ENCODE measurements at places on chromosomes 7 and 10.

- no peak for DNase-seq
Observed at GRCh38 chr10:65907199-65907712, 1018.6 kb upstream of the LRRTM3 start.

DNA sequence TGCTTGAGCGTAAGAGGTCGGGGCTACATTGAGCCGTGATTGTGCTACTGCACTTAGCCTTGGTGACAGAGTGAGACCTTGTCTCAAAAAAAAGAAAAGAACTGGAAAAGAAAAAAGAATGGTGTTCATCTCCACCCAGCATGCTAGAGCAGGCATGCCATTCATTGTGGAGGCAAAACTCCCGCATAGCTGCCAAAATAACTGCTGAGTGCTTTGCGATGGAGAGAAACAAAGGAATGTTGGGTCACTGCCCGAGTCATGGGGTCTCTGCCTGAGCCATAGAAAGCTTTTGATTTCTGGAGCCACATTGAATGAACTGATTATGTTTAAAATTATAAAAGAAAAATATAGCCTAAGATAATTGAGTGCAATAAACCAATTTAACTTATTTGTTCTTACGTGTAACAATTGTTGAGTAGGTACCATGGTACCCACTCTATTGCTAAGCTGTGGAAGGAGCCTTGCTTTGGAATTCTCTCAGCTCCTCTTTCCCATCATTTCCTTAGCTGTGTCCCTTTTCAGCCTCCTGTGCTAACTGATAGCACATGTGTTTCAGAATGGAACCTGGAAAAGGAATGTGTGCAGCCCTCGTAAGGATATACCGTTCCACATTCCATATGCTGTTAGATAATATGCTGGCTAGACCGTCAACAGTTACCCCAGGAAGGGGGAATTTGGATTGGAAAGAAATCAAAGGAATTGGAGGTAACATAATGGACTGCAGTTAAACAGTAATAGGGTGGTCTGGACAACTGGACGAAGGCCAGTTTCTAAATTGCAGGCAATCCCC is 99.0 kb downstream of the KIAA1217 start:
- DNase-seq: no peak

DNA sequence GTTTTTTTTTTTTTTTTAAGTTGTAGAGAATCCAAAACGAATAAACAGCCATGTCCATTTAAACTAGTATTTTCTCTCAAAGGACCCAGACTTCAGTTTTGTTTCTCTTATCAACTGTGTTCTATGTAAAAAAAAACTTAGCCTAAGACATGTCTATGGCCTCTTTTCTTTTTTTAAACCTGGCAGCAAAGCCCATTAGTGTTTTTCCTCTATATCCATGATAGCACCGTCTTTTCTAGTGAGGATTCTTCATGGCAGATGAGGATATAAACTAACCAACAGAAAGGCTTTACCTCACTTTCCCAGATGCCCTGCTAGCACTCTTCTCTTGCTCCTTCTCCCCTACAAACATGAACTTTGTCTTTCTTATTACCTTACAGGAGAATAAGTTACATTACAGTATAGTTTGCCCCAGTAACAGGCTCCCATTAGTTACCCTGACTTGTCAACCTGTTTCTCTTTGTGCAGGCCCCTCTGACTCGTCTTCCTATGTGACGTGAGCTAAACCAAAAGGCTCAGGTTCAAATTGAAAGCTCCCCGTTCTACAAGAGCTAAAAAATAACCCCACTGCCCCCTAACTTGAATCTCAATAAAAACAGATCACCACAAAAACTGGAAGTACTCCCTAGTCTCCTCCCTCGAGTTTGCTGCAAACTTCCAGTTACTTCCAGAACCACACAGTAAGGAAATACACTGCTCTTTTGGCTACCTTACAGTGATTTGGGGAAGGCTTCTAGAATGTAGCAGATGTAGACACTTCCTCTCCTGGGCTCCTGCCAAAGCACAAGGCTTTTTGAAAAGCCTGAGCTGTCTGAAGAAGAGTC is 20.1 kb downstream of the P4HA1 start:
- peak; percentile 49 for DNase-seq

GRCh38 chr7:41203542-41203941 is 499.3 kb downstream of the INHBA start:
- DNase-seq: no peak

- no peak for DNase-seq
Observed at GRCh38 chr10:122404576-122404975, 30.1 kb downstream of the PLEKHA1 start.

- DNase-seq: no peak
Observed at GRCh38 chr10:49651039-49651835, 28.2 kb upstream of the C10orf53 start.

- DNase-seq: no peak
Observed at GRCh38 chr7:158164101-158165095, 423.2 kb downstream of the PTPRN2 start.

- no peak for DNase-seq
Observed at GRCh38 chr7:39085189-39085588, 107.5 kb downstream of the POU6F2 start.

DNA sequence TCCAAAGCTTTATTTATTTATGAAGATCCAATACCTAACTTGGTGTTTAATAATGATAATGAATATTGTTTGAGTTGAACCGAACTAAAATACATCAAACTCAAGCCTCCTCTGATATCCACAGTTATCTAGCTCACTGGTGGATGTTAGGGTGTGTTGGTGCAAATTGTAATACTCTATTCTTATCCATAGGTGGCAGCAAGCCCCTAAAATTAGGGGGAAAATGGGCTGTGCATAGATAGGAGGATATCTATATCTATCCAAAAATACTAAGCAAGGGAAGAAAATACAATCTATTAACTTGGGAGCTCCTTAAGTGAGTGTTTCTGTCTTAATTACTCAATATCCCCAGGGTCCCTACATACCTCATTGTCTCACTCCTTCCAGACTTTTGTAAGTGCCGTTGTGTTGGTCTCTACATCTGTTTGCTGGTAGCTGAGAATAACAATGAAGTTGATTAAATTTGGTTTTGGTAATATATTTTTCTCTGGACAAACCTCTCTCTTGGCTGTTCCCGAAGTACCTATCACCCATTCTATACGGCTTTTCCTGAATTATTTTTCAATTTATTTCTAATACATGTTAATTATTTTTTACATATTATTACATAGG is 55.0 kb upstream of the VWDE start:
- peak; percentile 38 for DNase-seq

DNA sequence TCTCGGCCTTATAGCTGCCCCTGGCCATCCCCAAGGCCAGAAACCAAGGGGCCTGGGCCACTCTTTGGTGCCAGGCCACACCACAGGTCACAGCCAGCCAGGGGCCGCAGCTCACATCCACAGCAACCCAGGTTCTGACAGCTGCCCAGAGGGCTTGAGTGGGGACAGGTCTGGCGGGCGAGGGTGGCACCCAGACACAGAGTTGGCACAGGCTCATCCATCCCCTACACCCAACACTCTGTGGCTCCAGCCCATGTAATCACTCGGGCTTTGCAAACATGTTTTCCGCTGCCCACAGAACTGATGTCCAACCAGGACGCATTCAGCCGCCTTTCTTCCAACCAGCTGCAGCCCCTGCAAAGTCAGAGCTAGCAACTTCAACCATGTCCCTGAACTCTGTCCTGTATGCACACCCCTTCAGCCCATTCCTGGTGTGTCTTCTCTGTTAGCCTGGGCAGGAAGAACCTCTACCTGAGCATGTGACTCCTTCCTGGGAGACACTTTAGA is 57.7 kb upstream of the PPP2R2D start:
- DNase-seq: no peak

GRCh38 chr10:44742248-44742647 is 168.9 kb upstream of the TMEM72 start:
- no peak for DNase-seq

GRCh38 chr7:27746978-27747377 is 7.0 kb downstream of the TAX1BP1 start:
- DNase-seq: no peak

GRCh38 chr7:142384493-142384922 is 126.7 kb upstream of the PRSS58 start:
- no peak for DNase-seq

DNA sequence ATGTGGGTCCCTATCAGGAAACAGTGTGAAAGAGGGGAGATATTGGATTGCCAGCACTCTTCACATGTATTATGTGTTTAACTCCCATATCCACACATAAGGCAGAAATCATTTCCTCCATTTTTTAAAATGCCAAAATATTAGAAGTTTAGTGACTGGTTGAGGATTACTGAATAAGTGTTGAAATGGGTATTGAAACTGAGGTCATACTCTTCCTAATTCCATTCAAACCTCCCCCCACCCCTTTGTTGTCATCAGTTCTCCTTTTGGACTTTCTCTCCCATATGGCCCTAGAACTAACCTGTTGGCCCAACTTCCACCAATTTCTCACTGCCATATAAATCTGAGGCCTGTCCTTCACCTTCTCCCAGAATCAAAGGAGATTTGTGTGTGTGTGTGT is 81.6 kb downstream of the EVX1 start:
- no peak for DNase-seq

DNA sequence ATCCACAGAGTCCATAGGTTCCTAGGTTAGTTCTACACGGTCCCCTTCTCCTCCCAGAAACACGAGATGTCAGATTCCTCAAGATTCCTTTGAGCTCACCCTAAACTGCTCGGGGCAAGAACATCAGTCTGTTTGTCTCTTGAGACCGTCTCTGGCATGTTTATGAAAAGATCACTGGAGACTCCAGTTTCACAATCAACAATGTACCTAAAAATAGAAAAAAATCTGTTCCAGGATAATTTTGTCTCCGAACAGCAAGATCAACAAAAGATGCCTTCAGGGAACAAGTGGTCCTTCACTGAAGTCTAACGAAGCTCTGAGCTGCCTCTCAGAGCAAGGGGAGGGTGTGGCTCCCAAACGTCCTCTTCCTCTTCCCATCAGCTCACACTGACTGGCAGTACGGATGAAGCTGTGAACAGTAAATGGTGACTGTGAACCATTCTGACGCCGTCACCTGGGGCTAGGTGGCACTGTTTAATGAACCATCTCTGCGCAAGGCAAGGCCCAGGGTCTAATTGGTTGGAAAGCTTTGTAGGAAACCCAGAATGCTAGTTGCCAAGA is 156.2 kb upstream of the LYZL1 start:
- DNase-seq: no peak

GRCh38 chr10:95133016-95133752 is 60.9 kb upstream of the ACSM6 start:
- peak; percentile 28 for DNase-seq

DNA sequence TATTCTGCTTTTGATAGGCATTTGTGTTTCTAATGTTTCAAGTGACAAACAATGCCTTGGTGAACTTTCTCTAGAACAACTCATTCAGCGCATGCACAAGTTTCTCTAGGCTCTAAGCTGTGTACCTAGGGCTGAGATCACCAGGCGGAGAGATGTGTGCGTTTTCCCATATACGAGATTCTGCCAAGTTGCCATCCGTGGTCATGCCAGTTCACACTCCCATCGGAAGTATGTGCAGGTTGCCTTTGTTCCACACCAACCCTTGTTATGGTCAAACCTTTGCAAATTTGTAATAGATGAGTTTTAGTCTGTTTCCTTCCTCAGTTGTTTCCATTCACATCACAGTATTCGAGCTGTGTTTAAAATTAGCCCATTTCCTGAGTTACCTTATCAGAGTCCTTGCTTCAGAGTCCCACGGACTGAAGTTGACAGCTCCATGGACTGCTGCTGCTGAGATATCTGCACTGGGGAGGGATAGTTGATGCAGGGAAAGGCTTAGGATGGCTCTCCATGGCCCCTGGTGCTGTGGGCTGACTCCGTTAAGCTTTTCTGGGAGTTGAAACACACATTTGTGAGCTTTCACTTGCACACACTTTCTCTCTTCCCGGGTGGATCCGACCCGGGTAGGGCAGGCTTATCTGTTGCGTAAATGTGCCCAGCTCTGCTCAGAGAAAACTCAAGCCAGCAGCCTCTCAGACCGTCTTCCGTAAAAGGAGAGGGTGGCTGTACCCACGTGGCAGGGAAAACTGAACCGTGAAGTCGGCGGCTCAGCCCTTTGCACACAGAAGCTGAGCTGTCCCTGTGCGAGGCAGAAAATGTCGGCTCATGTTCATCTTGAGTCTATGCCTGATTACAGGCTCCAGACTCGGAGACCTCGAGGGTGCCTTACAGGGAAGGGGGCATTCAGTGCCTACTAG is 49.4 kb downstream of the HK1 start:
- DNase-seq: no peak

- no peak for DNase-seq
Observed at GRCh38 chr10:4780782-4781181, 45.2 kb upstream of the AKR1E2 start.

DNA sequence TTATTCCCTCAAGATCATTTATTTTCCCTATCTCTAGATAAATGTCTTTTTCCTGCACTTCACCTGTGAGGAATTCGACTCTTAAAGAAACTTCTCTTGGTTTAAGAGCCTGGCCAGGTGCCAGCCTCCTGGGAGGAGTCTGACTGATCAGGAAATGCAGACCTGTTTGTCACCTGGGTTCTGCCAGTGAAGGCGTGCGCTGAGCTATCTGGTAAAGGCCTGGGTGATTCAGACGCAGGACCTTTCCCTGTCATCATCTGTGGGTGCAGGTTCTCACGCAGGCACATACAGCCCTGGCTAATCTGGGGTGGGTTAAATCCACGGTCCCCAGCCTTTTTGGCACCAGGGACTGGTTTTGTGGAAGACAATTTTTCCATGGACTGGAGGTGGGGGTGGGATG is 65.3 kb upstream of the AQP1 start:
- DNase-seq: no peak

DNA sequence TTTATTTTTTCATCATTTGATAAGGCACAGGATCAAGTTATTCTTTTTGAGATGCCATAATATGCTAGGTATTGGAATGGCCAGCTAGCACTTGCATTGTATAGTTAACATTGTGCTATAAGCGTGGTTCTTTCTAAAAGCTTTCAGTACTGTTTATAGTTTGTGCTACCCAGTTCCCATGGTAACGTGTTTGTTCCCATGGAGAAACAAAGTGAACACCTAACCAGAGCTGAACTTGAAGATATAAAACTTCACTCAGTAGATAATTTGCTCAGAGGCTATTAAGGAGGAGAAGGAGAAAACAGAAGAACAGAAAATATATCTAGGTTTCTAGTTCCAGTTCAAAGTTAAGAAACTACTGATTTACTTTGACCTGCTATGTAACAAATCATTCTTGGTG is 23.6 kb upstream of the ITGB8 start:
- no peak for DNase-seq

- peak; percentile 8 for DNase-seq
Observed at GRCh38 chr7:82631998-82632397, 188.4 kb upstream of the CACNA2D1 start.

DNA sequence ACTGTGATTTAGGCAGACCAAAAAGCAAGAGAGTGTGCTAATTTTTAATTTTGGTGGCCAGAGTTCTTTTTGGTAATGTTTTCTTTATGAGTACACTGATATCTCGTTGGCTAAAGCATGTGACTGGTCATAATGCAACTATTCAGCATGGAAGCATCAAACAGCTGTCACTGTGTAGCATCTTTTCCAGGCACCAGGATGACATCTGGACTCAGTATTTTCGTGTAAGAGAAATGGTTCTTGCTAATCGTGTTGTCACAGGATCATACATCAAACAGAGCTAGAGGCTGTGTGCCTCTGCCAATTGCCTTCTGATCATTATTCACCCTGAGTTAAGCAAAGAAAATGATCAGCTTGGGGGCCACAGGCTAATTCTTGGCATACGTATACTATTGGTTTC is 118.9 kb downstream of the SND1 start:
- peak; percentile 88 for DNase-seq

All from NCI-H446 treated with DMSO at 0.1 percent for 48 hours (cell line).